ENCODE measurements at places on chromosomes 12 and 14. TPM values are rescaled to one million over a fixed set of nuclear protein-coding genes. Genes with fewer than 3 reads are reported as not detected.

The DEPDC4 gene
- total RNA-seq: 1.3 TPM

The CISTR gene
- not detected for total RNA-seq

The CPNE6 gene
- total RNA-seq: not detected

The SYT1 gene
- 6.3 TPM for total RNA-seq

The HNRNPC gene
- 851 TPM for total RNA-seq

The BMP4 gene
- total RNA-seq: 3.1 TPM

The PROX2 gene
- total RNA-seq: not detected

The DUSP6 gene
- total RNA-seq: 7.6 TPM

The PARP11 gene
- total RNA-seq: 1.7 TPM

The AKAP3 gene
- 0.10 TPM for total RNA-seq

The EXOC3L4 gene
- total RNA-seq: 0.94 TPM
